A549 (cell line): ENCODE measurements at places on chromosomes 7 and 10. TPM values are rescaled to one million over a fixed set of nuclear protein-coding genes. Genes with fewer than 3 reads are reported as not detected.

Gene GIMAP7
- polyA plus RNA-seq, result not detected in 3 replicates

GRCh38 chr7:65251851-65252620, 121.6 kb upstream of the ZNF92 start:
- peak; percentile 83 for DNase-seq

DNA sequence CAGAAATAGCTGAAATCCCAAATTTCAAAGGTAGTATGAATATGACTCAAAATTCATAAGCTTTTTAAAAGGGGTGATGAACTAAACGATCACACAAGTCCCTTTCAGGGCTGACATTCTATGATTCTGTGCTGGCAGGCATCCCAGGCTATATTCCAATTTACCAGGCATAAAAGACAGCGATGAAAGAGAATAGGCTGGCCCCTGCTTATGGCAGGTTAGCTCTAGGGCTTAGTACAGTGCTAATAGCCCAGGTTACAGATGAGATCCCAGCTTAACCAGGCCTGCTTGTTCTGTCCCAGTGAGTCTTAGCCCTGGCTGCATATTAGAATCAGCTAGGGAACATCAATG, 56.4 kb downstream of the CDHR3 start:
- no peak for DNase-seq

DNA sequence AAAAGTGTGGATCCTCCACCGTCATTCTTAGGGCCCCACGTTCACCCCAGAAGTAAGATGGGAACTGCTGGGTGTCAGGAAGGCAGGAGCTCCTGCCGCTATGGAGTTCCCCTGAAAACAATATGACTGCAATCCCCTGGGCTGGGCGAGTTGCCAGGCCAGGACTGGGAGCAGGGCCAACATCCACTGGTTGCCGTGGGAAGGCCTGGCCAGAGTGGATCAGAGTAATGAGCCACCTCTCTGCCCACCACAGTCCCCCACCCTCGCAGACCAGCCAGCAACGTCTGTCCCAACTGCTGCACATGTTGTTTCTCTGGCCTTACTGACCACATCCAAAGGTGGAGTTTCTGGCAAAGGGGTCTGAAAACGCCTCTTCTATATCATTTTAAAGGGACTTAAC, 86.6 kb downstream of the STRA8 start:
- no peak for DNase-seq

GRCh38 chr10:97270523-97271154, 21.8 kb downstream of the ARHGAP19 start:
- no peak for DNase-seq

DNA sequence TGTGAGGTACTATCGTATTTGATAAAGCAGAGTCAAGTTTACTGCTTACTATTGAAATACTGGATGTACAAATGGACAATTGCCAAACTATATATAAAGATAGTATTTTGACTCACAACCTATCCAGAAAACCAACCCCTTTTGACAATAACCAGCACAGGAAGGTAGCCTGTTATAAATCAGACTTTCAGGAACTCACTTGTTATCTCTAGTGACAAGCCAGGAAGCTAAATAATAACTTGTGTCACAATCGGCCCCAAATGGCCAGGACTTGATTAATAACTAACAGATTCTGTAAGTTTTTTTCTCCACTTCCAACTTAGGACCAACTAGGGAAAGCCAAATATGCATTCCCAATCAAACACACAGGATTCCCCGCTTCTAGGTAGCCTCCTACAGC, 38.8 kb upstream of the SLC35G1 start:
- no peak for DNase-seq

GRCh38 chr7:7698930-7699329, 19.5 kb downstream of the RPA3 start:
- DNase-seq, result no peak

DNA sequence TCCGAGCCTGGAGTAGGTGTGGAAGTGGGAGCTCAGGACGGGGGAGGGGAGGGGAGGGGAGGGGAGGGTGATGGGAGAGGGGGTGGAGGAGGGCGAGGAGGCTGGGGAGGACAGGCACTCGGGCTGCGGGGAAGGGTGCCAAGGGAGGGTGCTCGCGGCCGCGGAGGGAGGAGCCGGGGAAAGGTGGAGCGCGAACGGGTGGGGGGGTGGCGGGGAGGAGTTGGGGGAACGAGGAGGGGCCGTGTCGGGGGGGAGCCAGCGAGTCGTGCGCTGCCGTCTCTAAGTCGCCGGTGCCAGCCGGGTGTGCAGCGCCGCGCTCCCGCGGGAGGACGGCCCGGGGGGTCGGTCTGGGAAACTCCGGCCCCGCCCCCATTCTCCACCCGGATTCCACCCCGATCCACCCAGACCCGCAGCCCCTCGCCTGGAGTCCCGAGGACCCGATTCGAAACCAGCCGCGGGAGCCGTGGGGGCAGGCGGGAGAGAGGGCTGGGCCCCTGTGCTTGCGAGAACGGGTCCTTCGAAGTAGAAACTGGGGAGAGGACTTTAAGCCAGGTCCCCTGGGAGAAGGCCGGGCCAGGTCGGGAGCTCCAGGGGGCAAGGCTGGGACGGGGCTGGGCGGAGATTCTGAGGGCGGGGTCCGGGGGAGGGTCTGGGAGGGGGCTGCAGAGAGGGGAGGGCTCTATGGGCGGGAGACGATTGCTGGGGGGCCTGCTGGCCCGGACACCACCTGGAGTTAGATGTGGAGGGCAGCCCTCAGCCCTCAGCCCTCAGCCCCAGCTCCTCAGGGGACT, at the start of gene ZNF467:
Gene ZNF467, minus strand, starts transcription at position 143 of the 791 bp plus-strand sequence. CDS start 2,556 bp downstream, outside the sequence.
- peak; percentile 57 for DNase-seq

DNA sequence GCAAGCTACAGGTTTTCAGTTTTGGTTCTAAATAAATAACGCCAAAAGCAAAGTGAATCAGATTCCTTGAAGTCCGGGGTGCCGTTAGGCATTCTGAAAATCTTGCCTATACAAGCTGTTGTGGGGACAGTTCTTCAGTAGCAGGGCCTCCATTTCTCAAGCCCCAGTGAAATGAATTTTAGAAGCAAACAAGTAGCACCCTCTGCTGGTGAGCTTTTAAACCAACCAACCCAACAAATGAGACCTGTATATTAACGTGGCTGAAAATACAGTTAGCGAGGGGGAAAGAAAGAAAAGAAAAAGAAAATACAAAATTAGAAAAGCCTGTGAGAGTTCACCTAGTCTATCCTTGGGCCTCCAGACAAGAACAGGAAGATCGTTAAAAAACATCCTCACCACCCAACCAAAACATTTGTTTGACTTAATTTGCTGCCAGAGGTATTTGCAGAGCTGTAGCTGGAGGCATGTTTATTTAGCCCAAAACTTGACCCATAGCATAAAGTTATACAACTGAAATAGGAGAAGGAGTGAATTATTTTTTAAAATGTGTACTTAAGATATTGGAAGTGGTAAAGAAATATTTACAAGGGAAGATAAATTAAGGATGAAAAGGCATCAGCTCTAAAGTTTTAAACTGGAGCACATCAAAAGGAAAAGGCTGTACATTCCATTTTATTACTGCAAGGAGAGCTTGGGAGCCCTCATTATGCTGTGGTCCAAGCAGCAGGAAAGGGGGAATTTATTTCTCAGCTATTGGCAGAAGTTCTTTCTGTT, 98.9 kb downstream of the DYNC1I1 start:
- DNase-seq, result peak; percentile 55

Gene ZP3
- polyA plus RNA-seq, result 19.5 to 21.4 TPM (median 20.1 TPM) in 3 replicates

GRCh38 chr7:7706101-7706511, 12.3 kb downstream of the RPA3 start:
- no peak for DNase-seq

DNA sequence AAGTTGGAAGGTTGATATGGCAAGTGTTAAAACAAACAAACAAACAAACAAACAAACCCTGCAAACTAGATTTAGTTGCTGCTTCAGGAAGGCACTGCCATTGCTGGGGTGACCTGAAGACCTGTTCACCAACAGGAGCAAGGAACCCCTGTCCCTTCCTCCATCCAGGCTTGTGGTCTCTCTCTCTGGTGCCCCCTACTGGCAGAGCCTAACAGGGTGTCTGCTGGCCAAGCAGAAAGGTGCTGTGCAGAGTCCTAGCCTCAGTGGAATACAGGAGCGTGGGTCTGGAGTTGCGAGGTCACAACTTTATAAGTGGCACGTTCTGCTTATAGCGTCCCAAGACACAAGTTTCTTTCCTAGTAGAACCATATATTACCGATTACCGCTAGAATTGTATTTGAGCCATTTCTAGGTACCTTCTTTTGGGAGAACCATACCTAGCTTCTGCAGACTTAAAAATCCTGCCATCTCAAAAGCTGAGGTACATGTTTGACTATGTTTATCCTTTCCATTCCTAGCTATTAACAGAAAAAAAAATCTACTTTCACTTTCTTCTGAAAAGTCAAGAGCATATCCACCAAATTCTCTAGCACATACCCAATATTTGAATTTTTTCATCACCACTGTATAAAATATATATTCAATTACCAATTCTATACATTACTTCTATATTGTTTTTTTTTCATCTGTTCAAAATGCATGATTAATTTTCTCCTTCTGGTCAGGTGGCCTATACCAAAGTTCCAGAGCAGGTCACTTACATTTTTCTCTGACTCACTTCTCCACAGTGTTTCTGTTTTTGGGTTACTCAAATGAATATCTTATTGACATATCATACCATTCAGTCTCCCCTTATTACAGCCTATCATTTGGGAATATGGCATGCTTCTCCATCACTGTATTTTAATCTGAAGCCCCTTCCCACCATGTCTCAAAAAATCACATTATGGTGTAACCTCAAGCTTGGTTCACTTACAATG, 29.1 kb upstream of the CALD1 start:
- DNase-seq, result peak; percentile 56

DNA sequence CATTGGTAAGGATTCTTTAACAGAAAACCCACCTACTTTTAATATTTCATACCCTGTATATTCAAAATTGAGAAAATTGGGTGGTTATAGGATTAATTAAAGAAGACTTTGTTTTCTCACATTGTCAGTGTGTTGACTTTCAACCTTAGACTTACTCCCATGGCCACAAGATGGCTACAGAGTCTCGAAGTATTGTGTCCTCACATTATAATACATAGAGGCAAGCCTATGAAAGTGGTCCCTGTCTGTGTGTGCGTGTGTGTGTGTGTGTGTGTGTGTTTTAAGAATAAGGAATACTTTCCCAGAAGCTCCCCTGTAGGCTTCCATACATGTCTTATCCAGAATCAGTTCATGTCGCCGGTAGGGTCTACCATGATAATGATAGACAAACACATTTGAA, 180.0 kb downstream of the PHF14 start:
- no peak for DNase-seq

- DNase-seq, result no peak
Observed at GRCh38 chr10:124325998-124326636, 92.6 kb downstream of the OAT start.

DNA sequence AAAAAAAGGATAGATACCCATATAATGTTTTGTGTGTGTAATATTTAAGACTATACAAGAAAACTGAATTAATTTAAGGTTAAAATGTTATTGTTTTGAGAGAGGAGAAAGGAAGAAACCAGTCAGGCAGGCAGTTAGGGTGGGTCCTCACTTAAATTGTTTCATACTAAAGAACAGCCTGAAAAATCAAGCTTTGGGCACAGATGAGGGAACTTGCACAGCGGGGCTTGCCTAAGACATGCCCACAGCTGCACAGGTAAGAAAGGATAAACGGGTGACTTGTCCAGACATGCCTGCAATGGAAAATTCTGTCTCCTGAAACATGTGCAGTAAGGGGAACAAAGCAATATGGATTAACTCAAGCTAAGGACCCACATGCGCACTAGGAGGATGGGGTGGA, 158.4 kb downstream of the BBS9 start:
- no peak for DNase-seq

Gene SFTPA1
- polyA plus RNA-seq, result not detected in 3 replicates

DNA sequence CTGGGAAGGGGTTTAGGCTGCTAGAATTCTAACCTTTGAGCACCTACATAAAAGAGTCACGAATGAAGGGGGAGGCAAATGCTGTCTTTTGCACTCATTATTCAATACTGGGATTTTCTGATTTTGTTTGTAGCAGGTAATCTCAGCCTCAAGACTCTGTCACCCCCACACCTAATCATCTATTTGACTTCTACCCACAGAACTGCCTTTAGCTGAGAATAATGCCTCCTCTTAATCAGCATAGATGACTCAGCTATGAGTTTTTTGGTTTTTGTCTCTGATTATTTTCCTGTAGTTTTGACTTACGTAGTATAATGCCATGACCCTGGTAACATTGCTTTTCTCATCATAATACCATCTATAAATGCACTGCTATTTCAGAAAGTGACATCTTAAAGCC, 42.7 kb upstream of the CACNB2 start:
- no peak for DNase-seq

DNA sequence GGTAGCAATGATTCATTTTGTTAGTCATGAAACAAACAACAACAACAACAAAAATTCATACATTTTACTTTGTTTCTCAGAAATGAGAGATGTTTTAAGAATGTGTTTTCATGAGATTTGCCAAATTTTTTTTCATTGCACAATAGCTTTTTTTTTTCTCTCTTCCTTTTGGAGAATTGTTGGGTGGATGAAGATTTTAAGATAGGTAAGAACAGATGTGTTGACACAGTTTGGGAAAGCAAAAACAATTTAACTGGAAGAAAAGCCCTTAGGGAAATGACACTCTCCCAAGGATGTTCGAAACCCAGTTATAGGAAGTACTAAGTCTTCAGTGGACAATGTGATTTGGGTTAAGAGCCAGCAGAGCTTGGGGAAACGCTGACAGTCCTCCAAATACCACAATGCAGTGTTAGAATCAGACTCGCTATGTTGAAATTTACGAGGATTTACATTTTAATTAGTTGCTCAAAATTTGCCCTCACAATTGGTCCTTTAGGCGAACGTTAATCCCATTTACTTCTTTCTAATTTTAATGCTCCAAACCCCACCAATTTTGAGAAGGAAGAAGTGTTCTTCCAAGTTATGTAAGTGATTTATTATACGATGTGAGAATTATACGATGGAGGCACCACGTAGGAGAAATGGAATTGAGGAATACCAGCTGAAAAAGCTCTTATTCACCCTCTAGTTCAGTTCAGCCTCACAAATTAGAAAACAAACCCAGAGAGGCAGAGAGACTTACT, 61.2 kb downstream of the HHEX start:
- no peak for DNase-seq

GRCh38 chr10:17576768-17577167, 40.4 kb downstream of the HACD1 start:
- no peak for DNase-seq

Gene PKD2L1
- polyA plus RNA-seq, result 0.08 to 0.11 TPM (median 0.10 TPM) in 3 replicates

GRCh38 chr7:150332852-150333635, 8.4 kb downstream of the RARRES2 start:
- DNase-seq, result no peak

Gene SH2D4B
- 0.03 to 0.12 TPM (median 0.03 TPM) in 3 replicates for polyA plus RNA-seq

GRCh38 chr7:130683026-130683425, 3.3 kb downstream of the TSGA13 start:
- DNase-seq, result no peak

GRCh38 chr10:14560791-14561765, 213.6 kb downstream of the FAM107B start:
- DNase-seq, result no peak

DNA sequence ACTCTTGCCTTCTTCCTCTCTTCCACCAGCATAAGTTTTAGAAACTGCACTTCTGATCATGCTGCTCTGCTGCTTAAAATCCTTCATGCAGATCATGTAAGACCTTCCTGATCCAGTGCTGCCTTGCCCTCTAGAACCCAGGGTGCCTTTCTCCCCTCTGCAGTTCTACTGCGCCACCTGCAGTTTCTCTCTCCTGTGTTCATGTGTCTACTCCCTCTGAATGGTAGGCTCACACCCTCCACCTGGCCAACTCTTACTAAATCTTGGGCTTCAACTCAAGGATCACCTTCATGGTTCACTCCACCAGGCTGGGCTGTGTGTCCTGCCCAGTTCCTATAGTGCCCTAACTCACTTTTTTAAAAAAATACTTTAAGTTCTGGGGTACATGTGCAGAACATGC, 174.6 kb upstream of the ITGB1 start:
- DNase-seq, result peak; percentile 77
